ENCODE measurements at places on chromosomes 6 and 20.

DNA sequence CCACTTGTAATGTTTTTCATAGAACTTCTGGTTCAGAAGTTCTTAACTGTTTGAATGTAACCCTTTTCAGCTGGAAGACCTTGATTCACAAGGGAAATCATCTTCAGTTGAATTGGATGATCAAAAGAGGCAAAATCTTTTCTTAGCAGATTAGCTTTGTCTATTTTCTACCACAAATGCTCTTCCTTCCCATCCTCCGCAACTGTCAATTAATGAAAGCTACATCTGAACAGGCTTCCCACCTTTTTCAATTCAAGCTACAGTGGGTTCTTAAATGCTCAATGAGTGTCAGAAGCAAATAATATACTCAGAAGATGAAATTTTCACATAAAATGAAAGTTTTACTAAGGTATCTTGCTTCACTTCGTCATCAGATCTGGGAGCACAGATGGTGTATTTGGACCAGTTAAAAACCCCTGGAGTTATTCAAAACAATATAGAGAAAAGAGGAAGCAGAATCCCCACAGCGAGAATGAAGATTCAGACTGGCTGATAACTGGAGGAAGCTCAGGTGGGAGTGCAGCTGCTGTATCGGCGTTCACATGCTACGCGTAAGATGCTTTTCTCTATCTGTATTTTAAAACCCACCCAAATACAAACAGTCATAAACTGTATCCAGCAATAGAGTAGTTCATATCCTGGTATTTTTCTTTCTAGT lies 19.4 kb downstream of the QRSL1 start:
- no peak for DNase-seq

DNA sequence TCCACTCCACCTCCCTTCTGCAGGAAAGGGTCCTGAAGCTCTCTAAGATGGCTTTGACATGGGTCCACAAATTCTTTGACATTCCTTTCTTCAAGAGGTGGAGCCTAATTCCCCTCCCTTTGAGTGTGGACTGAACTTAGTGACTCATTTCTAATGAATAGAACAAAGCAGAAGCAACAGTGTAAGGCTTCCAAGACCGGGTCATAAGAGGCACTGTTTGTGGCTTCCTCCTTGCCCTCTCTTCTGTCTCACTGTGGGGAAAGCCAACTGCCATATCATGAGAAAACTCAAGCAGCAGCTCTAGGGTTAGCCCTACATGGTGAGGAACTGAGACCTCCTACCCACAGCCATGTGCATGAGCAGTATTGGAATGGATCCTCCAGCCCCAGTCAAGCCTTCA lies 5.9 kb upstream of the CDK5RAP1 start:
- DNase-seq: no peak

GRCh38 chr20:19026121-19026878 lies 186.1 kb upstream of the SLC24A3 start:
- DNase-seq: no peak

GRCh38 chr6:36651659-36652379 lies 26.7 kb upstream of the CDKN1A start:
- no peak for DNase-seq

DNA sequence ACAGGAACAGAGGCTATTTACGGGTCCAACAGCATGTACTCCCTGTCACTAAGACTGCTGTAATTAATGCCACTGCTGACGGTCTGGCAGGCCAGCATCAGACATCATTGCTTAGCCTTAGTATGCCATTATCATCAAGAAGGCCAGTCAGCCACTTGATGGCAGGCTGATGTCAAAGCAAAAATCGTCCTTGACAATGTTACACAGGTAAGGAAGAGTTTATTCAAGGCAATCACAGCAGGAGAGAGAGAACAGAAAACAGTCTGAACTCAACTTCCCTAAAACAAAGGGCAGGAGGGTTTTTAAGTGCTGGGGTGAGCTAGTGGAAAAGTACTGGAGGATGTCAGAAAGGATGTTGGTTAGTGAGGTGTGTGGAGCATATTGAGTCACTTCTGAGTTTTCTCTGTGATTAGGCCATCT lies 25.1 kb downstream of the FKBP1C start:
- no peak for DNase-seq

GRCh38 chr6:124676033-124676432 lies 286.2 kb upstream of the RNF217 start:
- DNase-seq: no peak

- peak; percentile 23 for DNase-seq
These were observed 38.7 kb downstream of the GTF2H5 start for GRCh38 chr6:158206740-158207421.

DNA sequence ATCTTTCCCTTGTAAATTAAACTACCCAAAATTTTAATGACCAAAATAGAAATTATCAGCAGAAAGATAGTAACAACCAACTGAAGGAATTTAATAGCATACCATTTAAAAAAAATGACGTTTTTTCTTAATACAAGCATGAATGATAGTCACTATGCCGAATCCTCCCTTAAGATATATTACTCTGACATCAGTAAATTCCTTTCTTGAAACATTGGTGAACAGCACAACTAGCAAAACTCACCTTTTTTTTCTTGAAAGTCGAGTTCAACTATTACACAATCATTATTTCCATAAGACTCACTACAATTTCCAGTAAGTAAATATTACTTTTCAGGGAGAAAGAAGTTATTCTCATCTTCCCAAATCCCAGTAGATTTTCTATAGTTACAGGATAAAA lies 433.2 kb downstream of the GRIK2 start:
- no peak for DNase-seq

GRCh38 chr20:34271956-34272355 lies 30.7 kb downstream of the ASIP start:
- no peak for DNase-seq

- no peak for DNase-seq
These were observed 78.6 kb upstream of the AKAP12 start for GRCh38 chr6:151160929-151161757.

- DNase-seq: no peak
These were observed 199.2 kb downstream of the UBE3D start for GRCh38 chr6:82866446-82866845.

DNA sequence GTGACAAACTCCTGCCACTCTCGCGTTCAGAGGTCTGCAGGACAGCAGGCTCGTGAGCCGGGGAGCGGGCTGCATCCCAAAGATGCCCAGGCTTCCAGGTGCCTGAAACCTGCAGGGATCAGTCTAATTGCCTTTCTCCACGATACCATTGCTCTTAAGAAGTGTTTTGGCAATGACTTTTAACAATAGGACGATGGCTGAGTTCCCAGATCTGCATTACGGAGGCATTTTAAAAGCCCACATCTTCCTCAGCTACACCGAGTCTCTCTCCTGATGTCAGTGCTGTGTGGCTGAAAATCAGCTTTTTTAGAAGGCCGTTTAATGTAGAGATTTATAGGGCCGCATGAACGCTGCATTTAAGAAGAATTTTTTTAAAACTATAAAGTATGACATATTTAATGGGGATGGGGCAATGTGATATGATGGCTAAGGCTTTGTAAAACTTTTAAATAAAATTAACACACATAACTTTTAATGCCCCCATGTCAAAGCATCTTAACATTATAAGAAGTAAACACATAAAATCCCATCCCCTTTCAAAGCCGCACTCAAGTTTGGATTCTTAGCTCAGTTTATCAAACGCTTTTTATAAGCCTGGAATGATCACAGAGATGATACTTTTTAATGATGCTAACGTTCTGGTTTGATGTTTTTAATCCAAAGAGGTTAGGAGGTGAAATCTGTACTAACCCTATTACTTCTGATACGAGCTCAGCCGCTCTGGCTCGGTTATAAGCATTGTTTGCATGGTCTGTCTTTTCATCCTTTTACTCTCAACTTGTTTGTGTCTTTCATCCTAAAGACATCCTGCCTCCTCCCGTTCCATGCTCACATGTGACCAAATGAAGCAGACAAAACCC lies 386.0 kb downstream of the SMOC2 start:
- no peak for DNase-seq

DNA sequence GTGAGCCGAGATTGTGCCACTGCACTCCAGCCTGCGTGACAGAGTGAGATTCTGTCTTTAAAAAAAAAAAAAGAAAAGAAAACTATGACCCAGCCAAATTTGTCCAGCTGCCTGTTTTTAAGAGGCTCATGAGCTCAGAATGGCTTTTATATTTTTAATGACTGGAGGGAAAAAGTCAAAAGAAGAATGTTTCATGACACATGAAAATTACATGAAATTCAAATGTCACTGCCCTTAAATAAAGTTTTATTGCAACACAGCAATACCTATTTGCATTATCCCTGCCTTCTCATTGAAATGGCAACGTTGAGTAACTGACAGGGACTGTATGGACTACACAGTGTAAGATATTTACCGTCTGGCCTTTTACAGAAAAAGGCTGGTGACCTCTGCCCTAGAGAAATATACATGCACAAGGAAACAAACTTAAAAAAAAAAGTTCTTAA lies 11.4 kb downstream of the SENP6 start:
- no peak for DNase-seq

DNA sequence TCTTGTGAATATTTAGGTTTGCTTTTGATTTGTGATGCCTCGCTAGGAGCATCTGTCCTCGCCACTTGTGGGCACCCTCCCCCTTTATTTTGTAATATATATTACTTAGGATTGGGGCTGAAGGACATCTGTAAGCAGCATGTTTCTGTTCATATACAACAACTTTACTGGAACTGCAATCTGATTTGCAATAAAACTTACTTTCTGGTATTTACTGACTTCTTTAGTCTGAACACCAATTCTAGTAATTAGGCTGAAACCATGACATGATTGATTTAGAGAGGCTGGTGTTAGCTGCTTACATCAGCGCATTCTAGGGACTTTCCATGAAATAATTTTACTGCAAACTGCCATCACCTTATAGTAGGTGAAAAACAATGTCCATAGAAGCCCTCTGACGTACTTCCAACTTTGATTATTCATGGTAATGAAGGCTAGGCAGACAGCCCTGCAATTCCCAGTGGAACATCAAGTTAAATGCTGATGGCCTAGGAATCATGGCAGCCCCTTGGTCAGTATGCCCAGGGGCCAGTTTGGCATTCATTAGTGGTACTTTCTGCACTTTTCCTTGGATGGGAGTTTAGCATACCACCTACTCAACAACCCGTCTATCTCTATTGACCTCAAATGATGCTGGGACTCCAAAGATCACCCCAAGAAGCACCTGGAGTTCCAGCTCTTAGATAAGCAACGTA lies 132.9 kb upstream of the MCHR2 start:
- DNase-seq: no peak

DNA sequence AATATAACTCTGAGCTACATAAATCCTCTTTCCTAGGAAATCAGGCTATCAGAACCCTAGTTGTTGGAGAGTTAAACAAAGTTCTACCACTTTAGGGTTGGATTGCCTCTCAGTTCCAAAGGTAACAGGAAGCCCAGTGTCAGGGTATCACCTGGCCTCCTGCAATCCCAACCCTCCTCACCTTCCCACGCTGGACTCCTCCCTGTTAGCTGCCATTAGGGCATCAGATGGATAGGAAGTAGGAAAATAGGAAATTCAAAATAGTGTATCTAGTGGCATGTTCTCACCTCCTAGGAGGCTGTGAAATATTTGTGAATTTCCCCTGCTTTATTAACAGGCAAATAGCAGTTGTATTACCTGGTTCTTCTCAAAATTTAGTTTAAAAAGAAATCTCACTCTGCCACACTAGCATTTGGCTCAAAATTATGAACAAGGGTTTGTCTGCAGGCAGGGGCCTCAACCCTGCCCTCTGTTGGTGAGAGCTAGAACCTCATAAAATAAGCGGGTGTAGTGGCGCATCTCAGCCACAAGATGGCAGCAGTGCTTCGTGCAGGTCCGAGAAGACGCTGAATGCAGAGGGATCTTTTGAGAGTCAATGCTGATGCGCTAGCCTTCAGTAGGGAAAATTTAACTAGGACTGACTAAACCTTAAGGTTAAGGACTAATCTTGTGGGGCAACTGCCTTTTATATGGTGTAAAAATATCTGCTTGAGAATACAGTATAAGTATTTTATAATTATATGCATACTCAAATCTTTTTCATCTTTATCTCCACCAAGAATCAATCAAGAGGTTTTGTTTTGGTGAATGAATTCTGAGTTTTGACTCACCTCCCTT lies 209.8 kb upstream of the KCNQ5 start:
- peak; percentile 64 for DNase-seq

DNA sequence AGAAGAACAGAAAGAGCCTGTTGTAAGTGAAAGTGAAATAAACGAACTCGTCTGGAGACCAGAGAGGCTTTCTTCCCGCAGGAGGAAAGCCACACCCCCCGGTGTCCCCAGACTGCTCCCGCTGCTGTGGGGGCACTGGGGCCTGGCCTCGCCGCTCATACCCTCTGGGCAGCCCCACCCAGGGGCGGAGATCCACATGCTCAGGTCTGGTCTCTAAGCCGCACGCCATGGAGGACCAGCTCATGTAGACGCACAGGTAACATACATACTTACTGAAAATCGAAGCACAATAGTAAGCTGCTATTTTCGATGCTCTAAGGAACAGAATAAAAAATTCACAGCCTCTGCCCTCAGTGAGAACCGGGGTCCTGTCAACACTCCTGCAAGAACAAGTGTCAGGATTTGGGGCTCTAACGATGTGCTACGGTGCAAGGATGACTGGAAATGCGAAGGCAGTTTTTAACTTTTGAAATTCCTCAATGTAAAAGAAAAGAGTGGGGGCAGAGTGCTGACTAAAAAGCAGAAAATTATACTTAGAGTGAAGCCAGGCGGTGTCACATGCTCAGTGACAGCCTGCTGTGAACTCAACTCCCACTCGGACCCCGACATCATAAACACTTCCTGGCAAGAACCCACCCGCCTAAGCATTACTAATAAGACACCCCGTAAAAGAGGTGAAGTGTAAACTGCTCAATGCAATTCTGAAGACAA lies 110.5 kb downstream of the IRF4 start:
- DNase-seq: peak; percentile 81

DNA sequence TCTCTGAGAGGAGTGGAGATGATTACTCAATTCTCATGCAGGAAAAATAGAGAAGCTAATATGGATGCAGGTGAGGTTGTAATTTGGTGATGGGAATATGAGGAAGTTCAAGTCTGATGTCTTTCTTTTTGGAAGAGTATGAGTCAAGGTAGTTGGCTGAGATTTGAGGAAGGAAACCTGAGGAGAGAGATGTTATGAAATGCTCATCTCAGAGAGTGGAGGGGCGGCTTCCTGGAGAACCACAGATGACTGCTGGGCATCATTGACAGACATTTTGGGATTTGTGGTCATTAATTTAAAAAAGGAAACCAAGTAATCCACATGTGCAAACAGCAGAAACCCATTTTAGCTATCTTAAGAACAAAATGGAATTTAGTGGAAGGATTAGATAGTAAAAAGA lies 72.5 kb upstream of the UST start:
- DNase-seq: no peak

Data from activated CD4-positive, alpha-beta T cell treated with anti-CD3 and anti-CD28 coated beads, Interleukin-2, amount 50 U/mL, for 48 hours (primary cell).